KBM-7 (cell line): ENCODE measurements at places on chromosomes 16 and 17.

- DNase-seq: no peak
These were observed 33.3 kb downstream of the GLG1 start for GRCh38 chr16:74573622-74574021.

- DNase-seq: peak; percentile 76
These were observed 303 bp upstream of the SCNN1G start for GRCh38 chr16:23182206-23182678.

GRCh38 chr17:79666111-79666510, 55.3 kb upstream of the RBFOX3 start:
- no peak for DNase-seq

GRCh38 chr17:66560691-66561090, 258.3 kb downstream of the PRKCA start:
- DNase-seq: no peak

- peak; percentile 27 for DNase-seq
These were observed 1.6 kb downstream of the ITGAE start for GRCh38 chr17:3799181-3799945.

DNA sequence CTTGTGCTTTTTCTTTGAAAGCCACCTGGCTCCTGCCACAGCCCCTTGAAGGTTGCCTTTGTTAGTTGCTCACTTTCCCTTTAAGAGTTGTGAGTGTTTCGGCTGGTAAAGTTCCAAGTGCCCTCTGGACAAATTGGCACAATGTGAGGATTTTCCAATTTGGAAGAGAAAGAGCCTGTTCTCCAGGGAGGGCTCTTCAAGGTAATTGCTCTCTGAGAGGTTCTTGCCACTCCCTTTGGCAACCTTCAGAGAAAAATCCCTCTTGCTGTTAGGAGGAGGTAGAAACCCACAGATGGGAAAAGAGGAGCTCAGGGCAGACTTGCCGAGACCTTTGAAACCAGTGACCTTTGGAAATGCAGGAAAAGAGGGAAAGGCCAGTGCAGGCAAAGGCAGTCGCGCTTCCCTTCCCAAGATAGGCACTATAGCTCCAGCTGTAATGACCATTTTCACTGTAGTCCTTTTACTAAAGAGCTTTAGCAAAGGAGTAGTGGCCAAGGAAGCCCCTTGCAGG, 49.0 kb upstream of the AKAP1 start:
- no peak for DNase-seq

DNA sequence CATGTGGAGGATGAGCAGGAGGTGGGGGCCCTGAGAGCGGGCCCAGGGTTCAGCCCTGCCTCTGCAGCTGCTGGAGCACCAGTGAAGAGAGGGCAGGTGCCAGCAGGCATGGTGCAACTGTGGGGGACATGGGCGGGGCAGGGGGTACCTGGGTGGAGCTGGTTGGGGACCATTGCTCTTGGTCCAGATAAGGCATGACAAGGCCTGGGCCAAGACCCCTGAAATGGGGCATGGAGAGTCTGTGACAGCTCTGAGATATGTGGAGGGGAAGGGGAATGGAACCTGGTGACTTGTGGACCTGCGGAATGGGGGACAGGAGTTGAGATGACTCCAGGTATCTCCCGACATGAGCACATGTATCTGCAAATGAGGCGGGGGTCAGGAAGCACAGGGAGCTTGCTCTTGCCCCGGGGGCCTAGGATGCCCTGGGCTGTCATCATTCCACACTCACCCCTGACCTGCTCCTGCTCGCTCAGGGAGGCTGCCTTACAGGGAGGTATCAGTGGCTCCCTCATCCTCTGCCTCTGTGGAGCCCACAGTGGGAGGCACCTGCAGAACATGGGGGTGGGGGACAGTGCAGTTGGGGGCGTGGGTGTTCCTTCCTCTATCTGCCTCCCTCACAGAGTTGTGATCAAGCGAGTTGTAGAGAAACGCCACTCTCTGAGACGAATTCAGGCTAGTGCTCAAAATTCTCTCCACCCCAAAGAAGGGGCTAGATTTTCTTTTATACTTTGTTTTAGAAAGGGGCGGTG, 40.2 kb downstream of the TMEM235 start:
- DNase-seq: no peak

GRCh38 chr17:73800893-73801292, 156.6 kb upstream of the SDK2 start:
- no peak for DNase-seq
